ENCODE measurements at places on chromosomes 3 and 15.
A peak's percentile ranks its signal among the peaks of the same experiment; 100 is the strongest.

DNA sequence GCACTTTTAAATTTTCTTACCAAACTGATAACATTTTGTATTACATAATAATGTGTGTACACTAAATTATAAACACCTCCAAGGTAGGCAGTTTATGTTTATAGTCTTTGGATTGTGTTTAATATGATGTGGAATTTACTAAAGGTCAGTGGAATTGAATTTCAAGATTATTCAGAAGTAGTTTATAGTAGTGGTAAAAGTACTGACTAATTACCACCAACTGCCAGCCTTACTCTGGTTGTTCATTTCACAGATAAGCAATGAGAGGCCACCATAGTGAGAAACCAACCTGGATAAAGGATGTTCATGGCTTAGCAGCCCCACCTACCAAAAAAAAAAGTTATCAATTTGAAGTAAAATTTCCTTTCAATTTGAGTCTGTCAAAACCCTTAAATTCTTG, 54.0 kb upstream of the EIF5A2 start:
- no peak for DNase-seq

- no peak for DNase-seq
Measured at GRCh38 chr3:25452192-25452591, 24.1 kb downstream of the RARB start.

DNA sequence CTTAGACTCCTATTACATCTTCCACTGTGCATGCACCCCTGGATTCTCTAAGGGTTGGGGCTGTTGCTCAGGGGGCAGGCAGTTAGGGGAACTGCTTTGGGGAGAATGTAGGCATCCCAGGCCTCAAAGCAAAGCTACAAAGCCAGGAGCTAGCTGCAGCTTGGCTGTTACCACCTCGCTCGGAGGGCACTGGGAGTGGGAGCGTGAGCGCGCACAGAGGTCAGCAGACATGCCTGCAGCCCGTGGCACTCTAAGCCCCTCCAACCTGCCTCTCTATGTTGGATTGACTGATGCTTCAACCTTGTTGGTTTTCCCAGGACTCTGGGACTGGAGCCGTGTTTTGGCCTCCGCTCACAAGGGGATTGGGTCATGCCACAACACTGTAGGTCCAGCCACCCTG, 69.8 kb downstream of the CPN2 start:
- DNase-seq, result no peak

DNA sequence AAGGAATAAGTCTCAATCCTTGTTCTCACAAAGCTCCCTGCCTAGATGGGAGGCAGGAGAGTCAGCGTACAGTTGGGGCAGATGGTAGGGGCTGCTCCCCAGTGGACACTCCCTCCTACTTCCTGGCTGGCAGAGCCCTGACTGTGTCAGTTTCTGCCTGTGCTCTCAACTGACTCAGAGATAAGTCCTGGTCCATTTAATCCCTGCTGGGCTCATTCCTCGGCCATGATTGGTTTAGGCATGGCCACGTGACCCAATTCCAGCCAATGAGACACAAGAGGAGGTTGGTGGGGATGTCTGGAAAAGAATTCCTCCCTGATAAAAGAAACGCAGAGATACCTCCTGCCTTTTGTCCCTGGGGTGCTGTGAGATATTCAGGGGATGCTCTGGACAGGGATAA, 118.1 kb upstream of the SLC6A11 start:
- DNase-seq, result no peak

- no peak for DNase-seq
Measured at GRCh38 chr3:58575971-58576652, 1.1 kb downstream of the FAM107A start.

- DNase-seq, result no peak
Measured at GRCh38 chr3:56879436-56880215, 77.9 kb upstream of the ARHGEF3 start.

GRCh38 chr15:61816856-61817255, 243.4 kb downstream of the VPS13C start:
- no peak for DNase-seq

DNA sequence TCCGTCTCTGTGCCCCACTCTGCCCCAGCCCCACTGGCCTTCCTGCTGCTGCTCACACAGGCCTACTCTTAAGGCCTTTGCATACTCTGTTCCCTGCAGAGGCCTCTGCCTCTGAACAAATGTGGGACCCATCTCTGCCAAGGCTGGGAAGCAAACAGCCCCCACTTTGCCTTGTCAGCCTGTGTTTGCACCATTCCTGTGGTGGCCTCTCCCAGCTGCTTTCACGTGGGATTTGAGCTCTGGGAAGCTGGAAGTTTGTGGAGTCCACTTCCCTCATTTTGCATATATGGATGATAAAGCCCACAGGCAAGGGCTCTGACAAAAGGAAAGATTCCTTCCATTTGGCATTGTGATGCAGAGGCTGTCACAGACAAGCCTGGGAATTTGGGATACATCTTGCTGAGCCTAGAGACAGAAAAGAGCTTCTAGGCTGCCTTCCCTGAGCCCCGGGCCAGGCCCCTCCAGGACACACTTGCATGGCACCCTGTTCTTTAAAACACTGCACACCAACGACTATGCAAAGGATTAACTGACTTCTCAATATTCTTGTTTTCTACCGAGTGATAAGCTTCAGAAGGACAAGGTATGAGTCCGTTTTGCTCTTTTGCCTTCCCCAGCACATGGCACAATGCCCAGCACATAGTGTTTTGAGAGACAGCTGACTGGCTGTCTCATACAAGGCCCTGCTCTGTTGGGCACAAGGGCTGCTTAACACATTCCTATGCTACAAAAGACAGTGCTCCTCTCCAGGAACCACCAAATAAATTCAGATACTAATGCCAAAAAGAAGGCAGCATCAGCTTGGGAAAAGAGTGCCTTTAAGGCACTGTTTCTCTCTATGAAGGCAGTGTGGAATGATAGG, 120.7 kb upstream of the TOPAZ1 start:
- DNase-seq, result no peak

DNA sequence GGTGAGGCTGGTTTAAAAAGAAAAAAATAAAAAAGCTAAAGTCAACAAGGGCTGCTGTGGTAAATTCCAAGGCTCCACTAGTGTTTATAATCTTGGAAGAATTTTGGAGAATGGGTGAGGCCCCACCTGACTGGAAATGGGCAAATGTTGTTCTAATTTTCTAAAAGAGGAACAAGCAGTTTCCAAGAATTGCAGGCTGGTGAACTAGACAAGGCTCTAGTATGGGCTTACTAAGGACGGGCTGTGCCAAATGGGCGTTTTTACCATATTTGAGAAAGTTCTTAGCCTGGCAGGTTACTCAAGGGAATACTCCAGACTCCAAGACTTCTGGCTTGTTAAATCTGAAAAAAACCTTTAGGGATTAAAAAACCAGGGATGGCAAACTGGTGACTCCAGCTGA, 67.0 kb upstream of the ABHD2 start:
- peak; percentile 30 for DNase-seq

DNA sequence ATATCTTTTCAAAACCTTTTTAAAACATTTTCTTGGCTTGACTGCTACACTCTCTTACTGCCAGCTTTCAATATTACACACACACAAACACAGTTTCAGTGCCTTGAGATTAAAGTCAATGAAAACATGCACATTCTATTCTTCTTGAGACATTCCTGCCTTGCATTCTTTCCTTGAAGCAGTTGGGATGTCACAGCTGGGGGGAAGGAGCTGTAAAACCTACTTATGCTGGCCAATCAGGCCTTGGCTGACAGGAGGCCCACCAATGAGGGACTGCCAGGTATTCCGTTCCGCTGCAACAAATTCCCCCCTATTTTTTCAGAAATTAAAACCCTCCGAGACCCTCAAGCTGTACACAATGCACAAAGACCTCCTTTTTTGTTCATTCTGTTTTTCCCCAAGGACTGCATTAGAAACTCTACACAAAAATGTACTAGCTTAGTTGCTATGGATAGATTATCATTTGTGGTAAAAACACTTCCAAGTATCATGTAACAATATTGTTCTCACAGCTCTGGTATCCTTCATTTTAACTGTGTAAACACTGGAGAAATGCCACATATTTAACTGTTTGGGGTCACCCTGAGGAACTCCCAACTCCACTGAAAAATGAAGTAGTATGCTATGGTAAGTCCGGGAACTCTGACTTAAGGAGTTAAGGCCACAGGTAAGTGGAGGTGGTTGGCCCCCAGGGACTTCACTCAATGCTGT, 18.5 kb downstream of the FSTL1 start:
- DNase-seq, result no peak

- no peak for DNase-seq
Measured at GRCh38 chr3:171511450-171511849, 51.2 kb upstream of the TNIK start.

DNA sequence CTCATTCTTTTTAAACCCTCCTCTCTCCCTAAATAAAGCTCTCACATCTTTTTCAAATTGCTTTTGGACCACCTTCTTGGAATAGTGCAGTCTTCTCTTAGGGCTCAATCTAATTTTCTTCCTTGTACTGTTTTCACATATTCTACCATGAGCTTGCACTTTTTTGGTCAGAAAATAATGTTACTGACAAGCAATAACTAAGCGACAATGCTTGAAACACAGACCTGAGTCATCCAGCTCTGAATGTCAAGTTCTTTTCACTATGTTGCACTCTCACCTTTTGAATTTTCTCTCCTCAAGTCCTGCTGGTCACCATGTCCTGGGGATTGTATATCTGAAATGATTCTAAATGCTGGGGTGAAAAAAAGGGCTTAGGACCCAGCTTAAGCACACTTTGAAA, 8.9 kb downstream of the TNFAIP8L3 start:
- DNase-seq, result no peak

DNA sequence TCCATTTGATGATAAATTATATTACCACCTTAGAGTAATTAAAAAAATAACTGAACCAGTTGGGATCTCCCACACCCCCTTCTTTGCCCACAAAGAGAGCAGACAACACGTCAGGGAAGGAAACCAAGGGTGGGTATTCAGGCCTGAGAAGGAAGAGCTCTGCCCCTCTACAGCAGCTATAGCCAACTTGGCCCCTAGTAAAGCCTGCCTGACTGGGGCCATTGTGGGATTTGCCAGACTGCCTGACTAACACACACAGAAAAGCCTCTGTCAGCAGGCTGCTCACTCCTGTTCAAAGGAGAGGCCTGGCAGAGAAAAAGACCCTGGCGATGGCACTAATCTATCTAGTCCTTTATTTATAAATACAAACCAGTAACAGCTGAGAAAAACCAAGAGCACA, 41.4 kb downstream of the ATP8B4 start:
- no peak for DNase-seq

DNA sequence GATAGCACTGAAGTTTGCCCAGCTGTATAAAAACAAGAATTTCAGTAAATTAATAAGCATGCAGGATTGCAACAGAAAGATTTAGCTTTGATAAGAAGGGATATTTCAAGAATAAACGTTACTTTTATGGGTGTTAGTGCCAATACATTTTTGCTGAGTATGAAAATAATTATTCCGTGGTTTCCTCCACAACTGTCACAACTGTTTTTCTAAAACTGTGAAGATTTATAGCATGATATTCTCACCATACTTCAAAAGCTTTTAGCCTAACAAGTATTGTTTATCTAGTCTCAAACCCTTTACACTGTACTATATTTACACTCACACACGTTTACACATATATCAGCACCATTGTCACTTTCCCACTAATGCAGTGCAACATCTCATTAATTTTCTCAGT, 200.5 kb downstream of the TPRG1 start:
- no peak for DNase-seq

- no peak for DNase-seq
Measured at GRCh38 chr15:68795298-68795848, 25.3 kb downstream of the ANP32A start.

- no peak for DNase-seq
Measured at GRCh38 chr3:53711387-53711786, 134.8 kb downstream of the CHDH start.

DNA sequence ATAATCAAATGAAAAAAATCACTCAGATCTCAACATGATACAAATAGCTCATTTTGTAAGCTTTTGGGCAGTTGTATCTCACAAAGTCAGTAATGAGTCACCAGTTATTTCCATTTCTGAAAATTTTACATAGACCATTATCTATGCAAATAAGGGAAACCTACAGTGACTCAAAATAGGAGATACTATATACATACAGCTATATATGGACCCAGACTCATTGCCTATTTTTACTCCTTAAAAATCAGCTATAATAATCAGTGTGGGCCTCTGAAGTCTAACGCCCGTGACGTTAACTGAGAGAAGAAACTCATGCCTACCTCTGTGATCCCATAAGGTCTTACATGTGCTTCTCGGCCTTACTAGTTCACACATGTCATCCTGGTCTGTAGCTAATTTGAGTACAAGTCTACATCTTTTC, 31.6 kb downstream of the LRIG1 start:
- no peak for DNase-seq

GRCh38 chr15:93289941-93290617, 201.1 kb upstream of the RGMA start:
- no peak for DNase-seq

GRCh38 chr3:71559578-71560162, 23.9 kb downstream of the FOXP1 start:
- no peak for DNase-seq

DNA sequence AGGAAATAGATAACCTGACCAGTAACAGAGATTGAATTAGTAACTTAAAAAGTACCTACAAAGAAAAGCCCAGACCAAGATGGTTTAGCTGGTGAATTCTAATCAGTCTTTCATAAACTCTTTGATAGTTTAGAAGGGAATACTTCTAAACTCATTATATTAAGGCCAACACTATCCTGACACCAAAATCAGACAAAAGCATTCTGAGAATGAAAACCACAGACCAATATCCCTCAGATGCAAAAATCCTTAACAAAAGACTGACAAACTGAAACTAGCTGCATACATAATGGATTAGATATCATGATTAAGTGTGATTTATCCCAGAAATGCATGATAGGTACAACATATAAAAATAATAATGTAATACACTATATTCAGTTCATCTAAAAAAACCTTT, 115.6 kb downstream of the RFX7 start:
- no peak for DNase-seq

DNA sequence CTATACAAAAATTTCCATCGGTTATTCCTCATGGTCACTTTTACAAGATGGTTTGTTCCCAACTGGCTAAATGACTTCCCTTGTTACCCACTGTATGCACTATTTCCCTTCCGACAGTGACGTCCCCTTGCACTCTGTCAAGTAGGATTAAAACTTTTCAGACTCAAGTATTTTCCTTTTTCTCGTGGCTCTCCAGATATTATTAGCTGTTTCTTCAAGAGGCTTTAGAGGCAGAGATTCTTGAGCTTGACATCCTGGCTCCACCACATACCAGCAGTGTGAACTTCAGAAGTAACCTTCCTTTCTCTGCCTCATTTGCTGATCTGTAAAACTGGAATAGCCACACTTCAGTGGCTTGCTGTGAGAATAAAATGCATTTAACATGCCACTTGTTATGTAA, 14.0 kb downstream of the CSNK1G1 start:
- no peak for DNase-seq

GRCh38 chr15:92097474-92098178, 244.1 kb downstream of the SLCO3A1 start:
- peak; percentile 30 for DNase-seq

- DNase-seq, result no peak
Measured at GRCh38 chr3:180116658-180117057, 79.9 kb upstream of the PEX5L start.

- DNase-seq, result no peak
Measured at GRCh38 chr15:46080016-46080415, 445.2 kb downstream of the SQOR start.

GRCh38 chr3:132595014-132595413, 2.1 kb upstream of the ACKR4 start:
- peak; percentile 76 for DNase-seq

Measured in AML-193 (cell line).